Stimulated activated CD4-positive, alpha-beta T cell treated with anti-CD3 and anti-CD28 coated beads, Interleukin-2, amount 100 ng/mL, for 4 hours (primary cell): ENCODE measurements at places on chromosomes 4 and X.

DNA sequence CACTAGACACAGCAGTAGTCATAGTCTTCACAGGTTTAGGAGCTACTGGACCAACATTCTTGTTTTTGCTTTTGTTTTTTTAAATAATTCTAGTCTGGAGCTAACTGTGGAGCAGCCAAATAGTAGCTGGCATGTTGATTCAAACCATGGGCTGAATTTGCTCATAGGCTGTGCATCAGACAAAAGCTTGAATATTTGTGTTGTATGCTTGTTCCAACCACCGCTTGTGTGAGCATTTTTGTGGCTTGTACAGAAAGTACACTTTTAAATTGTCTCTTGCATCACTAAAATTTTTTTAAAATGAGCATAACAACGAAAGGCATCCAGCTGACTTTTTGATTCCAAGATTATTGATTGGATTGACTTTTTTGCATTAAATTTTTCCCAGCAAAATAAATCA, 39.6 kb downstream of the CCNI start:
- no peak for DNase-seq

- DNase-seq: peak; percentile 3
Measured at GRCh38 chrX:134026565-134027311, 41.3 kb upstream of the GPC3 start.

DNA sequence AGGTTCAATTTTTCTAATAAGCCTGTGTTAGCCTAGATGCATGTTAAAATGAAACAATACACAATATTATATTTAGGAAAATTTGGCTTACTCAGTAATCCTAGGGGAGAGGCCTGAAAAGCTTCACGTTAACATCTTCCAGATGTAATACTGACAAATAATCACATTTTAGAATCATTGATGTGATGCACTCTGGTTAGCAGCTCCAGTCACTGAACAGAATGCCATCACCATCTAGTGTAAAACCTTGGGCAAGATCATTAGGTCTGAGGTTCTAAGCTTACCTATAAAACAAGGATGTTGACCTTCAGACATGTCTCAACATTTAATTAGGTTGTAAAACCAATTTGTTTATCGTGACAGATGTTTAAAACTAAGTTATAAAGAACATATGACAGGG, 1704.8 kb downstream of the STIM2 start:
- DNase-seq: no peak

- DNase-seq: no peak
Measured at GRCh38 chr4:932713-933070, 432 bp downstream of the TMEM175 start.

- DNase-seq: no peak
Measured at GRCh38 chrX:75642811-75643361, 120.0 kb upstream of the ZDHHC15 start.

DNA sequence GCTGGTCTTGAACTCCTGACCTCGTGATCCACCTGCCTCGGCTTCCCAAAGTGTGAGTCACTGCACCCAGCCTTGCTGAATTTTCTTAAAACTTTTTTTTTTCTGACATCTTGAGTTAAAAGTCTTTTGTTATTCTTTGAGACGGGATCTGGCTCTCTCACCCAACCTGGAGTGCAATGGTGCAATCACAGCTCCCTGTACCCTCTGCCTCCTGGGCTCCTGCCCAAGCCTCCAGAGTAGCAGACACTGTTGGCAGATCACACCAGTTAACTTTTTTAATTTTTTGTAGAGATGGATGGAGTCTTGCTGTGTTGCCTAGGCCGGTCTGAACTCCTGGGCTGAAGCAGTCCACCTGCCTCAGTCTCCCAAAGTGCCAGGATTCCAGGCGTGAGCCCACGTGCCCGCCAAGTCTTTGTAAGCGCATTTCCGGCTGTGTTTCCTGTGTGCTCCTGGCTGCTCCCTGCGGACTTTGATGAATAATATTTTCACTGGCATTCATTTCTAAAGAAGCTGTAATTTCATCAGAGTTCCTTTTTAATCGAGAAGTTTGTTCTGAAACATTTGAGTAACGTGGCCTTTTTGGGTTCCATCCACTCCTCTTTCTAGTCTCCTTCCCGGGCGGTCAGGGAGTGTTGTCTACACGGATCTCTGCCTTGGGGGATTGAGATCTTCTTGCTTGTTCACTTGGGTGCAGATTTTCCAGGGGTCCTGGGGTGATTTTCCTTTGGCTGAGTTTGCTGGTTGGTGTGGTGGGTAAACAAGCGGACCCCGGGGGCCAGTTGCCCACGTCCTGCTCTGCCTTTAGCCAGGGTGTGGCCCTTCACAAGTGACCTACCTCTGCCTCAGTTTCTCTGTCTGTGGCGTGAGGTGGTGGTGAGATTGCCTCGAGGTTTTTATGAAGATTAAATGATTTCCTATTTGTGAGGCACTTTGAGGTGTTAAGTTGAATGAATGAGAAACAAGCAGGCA, 44.4 kb downstream of the PCGF3 start:
- DNase-seq: no peak
